RPMI7951 (cell line): ENCODE measurements at places on chromosomes 16 and 17.

DNA sequence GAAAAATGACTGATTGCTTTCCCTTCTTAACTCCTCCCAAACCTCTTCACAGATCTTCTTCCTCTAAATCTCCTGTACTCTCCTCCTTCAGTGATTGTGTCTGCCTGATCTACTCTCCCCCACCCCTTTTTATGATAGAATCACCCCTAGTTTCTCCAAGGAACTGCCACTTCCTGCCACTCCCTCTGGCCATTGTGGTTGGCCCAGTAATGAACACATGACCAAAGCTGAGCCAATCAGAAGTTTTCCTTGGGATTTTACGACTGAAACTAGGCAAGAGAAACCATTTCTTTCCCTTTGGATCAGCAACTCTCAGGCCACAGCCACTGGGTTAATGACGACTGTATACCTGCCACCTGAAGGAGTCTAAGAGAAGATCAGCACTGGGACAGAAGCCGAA, 15.9 kb downstream of the IRX3 start:
- no peak for DNase-seq

DNA sequence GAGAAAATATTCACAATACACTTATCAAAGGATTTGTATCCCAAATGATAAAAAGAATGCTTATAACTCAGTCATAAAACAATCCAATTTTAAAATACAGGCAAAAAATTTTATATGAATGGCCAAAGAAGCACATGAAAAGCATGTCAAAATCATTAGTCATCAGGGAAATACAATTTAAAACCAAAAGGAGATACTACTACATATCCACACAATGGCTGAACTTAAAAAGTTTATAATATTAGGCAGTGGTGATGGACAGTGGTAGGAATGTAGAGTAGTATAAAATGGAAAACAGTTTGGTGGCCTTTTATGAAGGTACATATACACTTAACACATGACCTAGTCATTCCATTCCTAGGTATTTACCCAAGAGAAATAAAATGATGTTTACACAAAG, 12.2 kb downstream of the CMC2 start:
- DNase-seq, result no peak

DNA sequence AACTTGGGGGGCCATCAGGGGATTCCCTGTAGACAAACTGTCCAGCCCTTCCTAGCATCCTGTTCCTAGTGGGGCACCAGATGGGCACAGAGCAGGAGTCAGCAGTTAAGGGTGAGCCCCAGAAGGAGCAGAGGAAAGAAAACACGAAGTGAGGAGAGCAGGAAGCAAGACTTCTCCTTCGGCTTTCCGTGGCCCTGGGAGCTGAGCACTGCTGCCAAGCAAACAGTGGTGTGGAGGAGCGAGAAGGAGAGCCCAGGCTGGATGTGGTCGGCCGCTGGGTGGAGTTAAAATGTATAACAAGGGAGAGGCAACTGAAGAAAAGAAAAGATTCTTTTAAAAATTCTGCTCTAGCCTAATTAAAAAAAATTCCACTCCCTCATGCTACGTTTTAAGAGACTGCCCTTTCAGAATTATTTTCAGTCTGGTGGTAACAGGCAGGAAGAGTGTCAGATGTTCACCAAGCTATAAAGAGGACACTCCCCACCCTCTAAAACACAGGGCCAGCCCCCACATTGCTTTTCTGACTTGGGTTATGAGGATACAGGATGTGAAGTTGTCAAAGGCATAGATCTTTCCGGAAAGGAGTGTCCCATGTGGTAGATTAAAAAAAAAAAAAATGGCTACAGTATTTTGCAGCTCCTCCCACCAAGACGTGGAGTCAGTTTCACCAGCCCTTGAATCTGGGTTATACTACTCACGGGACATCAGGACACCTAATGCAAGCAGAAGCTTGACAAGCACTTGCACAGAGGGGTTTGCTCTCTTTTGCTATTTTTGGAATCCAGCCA, 74.9 kb upstream of the ZFHX3 start:
- peak; percentile 38 for DNase-seq

- no peak for DNase-seq
These were observed 13.3 kb upstream of the FZD2 start for GRCh38 chr17:44543905-44544523.

DNA sequence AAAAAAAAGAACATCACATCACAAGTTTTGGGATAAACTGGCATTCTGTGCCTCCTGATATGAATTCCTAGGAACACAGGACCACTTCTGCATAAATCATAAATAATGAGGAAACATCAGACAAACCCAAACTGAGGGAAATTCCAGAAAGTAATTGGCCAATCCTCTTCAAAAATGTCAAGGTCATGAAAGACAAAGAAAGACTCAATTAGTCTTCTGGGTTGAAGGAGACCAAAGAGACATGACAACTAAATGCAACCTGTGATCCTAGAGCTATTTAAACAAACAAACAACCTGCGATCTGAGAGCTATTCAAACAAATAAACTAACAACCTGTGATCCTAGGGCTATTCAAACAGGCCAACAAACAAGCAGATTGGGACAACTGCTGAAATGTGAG, 144.3 kb downstream of the VPS53 start:
- DNase-seq, result no peak

DNA sequence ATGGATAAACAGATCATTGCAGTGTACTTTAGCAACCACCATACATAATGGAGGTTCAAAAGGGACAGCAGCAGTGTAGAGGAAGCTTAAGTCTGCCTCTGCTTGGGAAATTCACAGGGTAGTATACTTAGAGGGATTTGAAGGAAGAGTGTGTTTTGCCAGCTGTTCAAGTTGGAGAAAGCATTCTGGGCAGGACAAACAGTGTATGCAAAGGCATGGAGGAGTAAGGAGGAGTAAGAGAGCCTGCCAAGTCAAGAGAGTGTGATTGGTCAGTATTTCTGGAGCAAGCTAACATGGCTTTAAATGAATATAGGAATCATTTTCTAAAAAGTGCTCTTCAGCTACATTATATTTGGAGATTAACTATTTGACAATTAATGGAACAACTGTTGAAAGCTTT, 22.9 kb upstream of the PHAF1 start:
- no peak for DNase-seq

- DNase-seq, result no peak
These were observed 26.0 kb downstream of the TAC4 start for GRCh38 chr17:49821916-49822315.

DNA sequence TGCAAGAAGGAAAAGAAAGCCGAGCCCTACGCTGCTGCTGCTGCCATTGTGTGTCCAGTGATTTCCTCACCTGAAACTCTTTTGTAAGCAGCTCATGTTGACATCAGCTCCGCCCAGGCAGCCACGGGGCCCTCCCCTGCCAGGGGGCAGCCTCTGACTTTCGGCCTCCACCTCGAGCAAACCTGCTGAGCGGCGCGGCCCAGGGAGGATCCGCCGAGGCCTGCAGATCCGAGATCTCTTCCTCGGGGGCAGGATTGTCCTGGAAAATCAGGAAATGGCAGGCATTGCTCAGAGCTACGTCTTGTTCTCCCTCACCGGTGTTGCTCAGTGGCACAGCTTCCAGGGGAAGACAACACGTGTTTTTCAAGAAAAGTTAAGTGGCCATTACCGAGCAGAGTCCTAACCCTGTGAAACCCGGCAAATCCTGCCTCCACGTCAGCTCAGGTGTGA, 35.6 kb upstream of the ZNF750 start:
- DNase-seq, result no peak

- DNase-seq, result no peak
These were observed 4.7 kb upstream of the MPO start for GRCh38 chr17:58285422-58285810.

- DNase-seq, result no peak
These were observed 31.0 kb downstream of the HASPIN start for GRCh38 chr17:3754458-3755334.

GRCh38 chr16:48180868-48181480, 25.2 kb upstream of the ABCC12 start:
- DNase-seq, result no peak

- peak; percentile 24 for DNase-seq
These were observed 32.7 kb downstream of the BMERB1 start for GRCh38 chr16:15466886-15467781.

DNA sequence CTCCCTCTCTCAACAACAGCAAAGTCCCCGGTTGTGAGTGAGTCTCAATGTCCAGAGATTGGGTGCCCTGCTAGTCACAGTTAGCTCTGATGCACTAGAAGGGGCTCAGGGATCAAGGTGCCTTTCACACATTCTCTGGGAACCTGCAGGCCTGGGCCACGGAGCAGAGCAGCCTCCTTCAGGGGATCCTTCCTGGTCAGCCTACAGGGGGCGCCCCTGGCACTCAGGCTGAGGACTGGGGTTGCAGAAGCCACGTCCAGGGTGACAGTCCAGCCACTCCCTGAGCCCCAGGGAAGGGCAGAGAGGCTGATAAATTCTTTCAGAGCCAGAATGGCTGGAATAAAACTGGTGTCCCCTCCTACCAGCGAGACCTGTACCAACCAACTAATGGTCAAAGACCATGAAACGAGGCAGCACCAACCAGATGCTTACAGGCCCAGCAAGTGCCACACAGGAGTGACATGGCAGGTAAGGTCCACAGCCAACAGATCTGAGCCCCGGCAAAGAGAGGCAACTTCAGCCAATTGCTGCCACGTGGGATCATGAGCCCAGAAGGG, 43.5 kb downstream of the ST3GAL2 start:
- peak; percentile 24 for DNase-seq

- no peak for DNase-seq
These were observed 341.8 kb downstream of the SEC14L1 start for GRCh38 chr17:77482375-77483127.

- peak; percentile 19 for DNase-seq
These were observed 13.4 kb downstream of the WFDC1 start for GRCh38 chr16:84308120-84308519.

DNA sequence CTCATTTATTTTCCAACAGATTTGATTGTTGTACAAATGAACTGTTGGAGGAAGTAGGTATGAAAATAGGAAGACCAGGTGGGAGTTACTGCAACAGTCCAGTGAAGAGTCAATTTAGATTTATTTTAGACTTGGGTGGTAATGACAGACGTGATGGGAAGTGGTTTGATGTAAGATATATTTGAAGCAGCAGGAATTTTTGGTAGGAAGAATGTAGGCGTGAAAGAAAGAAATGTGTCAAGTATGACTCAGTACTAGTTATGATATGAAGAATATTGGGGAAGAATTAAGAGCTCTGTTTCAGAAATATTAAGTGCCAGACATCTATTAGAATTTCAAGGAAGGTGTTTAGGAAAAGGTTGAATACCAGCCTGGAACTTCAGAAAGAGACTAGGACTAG, 247.9 kb upstream of the AXIN2 start:
- DNase-seq, result no peak

- peak; percentile 50 for DNase-seq
These were observed 172.6 kb downstream of the CDK5R1 start for GRCh38 chr17:32659419-32659842.

- DNase-seq, result no peak
These were observed 21.6 kb upstream of the RASL10B start for GRCh38 chr17:35709874-35710273.

GRCh38 chr16:21277045-21277926, 804 bp downstream of the CRYM start:
- no peak for DNase-seq

DNA sequence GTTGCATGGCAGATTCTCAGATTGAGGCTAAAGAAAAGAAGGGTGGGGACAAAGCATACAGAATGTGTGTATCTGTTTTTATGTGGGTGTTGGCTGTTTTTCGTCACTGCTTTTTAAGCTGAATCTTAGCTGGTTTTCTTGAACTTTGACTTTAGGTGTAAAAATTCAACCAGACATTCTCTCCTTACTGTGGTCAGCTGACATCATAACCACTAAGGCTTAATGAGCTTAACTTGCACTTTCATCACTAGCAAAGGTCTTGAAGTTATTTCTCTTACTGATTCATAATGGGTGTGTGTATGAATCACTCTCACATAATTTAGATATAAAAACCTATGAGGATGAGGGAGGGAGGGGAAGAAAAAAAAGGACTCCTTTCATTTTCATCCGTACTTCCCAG, 4.0 kb upstream of the CDC6 start:
- DNase-seq, result peak; percentile 80

DNA sequence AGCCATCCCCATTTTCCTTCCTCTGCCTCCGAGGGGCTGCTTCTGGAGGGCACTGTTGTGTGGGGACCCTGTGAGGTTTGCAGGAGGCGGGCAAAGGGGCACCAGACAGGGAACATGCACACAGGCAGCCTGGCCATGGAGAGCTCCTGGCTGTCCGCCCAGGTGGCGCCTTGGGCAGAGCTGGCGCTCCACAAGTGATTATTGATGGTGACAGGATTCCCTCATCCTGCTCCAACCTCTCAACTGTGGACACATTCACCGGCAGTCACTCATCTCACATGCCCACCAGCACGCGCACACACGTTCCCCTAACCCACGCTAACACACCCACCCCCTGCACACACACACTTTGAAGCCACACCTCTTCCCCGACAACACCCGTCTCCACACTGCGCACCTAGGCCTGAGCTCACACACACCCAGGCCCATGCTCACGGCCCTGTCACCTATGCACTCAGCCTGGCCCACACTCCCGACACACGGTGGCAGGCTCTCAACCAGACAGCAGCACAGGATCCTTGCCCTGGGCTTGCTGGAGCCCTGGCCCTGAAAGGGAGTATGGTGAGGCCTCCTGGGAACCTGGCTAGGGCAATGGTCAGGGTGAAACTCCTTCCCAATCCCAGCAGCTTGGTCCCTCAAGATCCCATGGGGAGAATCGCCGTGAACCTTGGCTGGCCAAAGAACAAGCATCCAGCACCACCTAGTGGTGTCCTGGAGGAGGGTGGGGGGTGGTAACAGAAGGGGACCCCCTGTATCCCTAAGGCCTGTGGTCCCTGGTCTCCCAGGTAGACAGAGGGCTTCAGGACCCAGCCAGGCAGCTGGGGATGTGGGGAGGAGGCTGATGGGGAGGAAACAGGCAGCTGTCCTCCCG, 3.6 kb downstream of the PNMT start:
- peak; percentile 39 for DNase-seq

DNA sequence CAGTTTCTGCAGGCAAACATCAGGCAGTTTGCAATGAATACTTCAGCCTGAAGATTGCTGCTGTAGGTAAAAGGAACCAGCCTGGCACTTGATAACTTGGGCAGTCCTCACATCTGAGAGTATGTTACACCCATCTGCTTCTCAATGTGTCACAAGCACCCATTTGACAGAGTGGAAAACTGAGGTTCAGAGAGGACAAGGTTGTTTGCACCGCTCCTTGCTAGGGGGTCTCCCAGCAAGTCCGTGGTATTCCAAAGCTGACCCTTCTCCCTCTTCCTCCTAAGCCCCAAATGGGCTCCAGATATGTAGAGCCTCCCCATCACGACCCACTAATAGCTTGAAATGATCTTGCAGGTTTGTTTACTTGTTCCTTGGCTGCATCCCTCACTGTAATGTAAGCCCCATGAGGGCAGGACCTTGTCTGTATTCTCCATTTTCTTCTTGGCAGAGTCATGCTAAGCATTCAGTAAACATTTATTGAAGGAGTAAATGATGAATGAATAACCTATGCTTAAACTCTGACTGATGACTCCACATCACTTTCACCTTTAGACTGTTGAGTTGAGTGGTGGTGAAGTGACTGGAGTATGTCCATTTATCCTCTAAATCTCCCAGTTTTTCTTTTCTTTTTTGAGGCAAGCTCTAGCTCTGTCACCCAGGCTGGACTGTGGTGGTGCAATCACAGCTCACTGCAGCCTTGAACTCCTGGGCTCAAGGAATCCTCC, 26.4 kb downstream of the HNF1B start:
- DNase-seq, result no peak

- no peak for DNase-seq
These were observed 8.9 kb upstream of the ITGB3 start for GRCh38 chr17:47244697-47245096.

GRCh38 chr16:70589998-70590471, 56.3 kb upstream of the IL34 start:
- DNase-seq, result peak; percentile 69

GRCh38 chr17:62741290-62741689, 66.8 kb downstream of the MARCHF10 start:
- DNase-seq, result no peak

GRCh38 chr16:28009586-28010373, 53.7 kb downstream of the GSG1L start:
- no peak for DNase-seq
